ENCODE measurements at places on chromosomes 16 and 17.

- DNase-seq = no peak
Observed at GRCh38 chr16:5006348-5007193, 27.2 kb downstream of the NAGPA start.

DNA sequence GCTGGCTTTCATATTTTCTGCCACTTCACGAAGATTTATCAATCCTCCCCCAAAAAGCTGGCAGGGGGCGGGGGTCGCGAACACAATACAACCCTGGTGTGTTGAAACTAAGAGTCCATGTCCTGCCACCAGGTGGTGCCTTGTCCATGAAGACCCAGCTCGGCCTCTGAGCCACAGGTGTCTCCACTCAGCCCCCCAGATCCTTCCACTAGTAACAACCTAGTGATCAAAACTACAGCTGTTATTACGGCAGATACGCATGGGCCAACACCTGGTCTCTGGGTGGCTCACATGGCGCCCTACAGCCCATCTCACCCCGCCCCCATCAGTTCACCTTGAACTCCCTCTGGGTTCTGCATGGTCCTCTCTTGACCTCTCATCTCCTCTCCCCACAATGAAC, 27.7 kb downstream of the USP7 start:
- no peak for DNase-seq

DNA sequence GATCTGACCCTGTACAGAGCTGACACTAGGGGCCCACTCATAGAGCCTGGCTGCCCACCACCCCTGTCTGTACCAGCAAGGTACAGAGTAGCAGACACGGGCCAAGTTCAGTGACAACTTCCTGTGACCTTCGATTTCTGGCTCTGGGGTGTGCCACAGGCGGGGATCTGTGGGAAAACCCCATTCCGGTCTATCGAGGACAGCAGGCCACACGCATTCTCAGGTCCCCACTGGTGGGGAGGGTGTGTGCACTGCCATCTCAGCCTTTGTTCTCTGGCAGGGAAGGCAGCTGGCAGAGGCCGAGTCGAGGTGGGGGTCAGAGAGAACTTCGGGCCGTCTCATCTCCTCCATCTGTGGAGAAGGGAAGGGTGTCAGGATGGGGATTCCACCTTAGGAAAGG, 10.0 kb downstream of the NLE1 start:
- DNase-seq = no peak

- DNase-seq = no peak
Observed at GRCh38 chr16:75579281-75579834, 13.2 kb downstream of the GABARAPL2 start.

- DNase-seq = no peak
Observed at GRCh38 chr17:299546-299945, 53.1 kb downstream of the RPH3AL start.

DNA sequence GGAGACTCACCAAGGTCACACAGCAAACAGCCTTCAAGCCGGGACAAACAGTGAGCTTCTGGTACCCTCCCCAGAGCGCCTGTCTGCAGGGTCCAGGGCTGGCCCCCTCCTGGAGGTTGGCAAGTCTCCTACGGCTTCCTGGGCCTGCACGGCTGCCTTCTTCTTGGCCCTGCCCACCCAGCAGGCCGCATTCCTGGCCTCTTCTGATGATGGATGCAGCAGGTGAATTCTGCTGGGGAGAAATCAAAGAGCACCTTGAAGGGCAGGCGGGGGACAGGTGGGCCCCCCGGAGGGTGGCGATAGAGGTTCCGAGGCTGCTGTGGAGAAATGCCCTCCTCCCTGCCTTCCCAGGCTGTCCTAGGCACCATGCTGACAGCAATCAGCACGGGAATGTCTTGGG, 3.8 kb upstream of the NOS2 start:
- no peak for DNase-seq

DNA sequence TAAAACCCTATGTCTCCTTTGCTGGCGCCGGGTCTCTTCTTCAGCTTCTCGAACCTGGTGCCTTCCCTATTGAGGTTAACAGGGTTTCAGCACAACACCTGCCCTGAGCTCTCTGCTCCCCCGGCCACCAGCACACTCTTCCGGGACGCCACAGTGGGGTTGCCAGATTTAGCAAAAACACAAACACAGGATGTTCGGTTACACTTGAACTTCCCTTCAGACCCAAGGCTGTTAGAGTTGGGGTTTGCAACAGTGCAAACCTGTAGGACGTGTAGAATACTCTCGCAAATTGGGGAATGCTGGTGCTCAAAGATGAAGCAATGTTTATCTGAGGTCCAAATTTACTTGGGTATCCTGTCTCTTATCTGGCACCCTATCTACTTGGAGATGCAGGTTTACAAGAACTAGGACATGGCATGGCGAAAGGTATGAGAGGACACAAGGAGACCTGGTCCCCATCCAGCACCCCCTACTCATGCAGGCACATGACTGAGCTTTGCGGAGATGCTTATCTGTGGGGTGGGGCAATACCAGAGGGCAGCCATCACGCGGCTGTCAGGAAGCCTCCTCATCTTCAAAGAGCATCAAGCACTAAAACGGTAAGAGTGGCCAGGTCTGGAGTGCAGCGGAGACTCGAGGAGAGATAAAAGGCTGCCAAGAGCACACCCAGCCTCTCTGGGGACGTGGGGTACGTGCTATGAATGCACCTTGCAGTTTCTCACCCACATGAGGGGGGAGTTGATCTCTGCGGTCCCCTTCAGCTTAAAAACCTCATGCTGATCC, 52.8 kb downstream of the SDK2 start:
- DNase-seq = peak; percentile 65

- DNase-seq = no peak
Observed at GRCh38 chr17:45115871-45116270, 16.4 kb downstream of the PLCD3 start.

DNA sequence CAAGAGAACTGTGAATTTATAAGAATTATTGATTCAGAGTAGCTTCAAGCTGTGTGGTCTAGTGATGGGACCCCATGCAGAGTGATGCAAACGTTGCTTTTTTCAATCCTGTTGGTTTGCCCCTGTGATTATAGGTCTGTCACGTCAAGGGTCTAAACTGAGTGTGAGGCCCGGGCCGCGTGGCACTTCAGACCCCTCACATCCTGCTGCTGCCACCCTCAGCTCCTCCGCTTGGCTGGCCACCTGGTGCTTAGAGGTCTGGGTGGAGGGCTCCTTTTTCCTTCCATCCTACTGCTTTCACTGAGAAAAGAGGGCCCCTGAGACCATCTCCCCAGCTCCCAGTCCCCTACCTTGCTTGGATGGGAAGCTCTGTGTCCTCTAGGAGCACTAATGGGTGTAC, 12.0 kb downstream of the MYL4 start:
- no peak for DNase-seq

- DNase-seq = no peak
Observed at GRCh38 chr16:68362262-68362913, 51.6 kb downstream of the PRMT7 start.

DNA sequence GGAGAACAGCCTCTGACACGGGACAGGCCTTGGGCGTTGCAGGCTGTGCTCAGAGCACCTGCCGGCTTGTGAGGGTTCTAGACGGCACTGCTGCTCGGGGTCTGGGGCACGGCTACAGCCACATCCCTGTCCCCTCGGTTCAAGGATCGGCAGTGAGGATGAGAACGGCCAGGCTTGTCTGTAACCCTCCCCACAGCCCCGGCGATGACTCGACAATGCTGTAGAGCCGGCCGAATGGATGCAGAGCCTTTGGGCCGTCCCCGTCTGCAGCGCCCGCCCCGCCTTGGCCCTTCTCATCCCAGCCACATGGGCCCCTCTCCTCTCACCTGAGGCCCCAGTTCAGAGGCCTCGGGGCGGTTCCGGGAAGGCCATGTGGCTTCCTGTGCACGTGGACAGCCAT, 49.0 kb upstream of the METRNL start:
- DNase-seq = peak; percentile 43

DNA sequence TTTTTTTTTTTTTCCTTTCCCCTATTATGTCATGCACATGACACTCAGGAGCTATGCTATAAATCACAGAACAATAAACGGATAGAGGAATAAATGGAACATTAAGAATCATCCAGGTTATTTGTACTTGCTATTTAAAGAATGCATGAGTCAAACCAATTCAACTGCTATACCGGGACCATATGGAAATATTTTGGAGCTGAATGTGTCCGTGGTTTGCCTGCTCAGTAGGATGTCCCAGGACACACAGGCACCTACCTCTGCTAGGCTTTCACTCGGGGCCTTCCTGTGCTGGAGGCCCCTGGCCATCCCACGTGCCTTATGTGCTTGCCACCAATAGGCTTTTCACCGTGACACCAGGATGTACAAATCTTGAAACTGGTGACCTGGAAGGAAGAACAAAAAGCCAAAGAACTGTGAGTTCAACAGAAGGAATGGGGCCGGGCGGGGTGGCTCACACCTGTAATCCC, 15.3 kb upstream of the SEC14L1 start:
- no peak for DNase-seq

DNA sequence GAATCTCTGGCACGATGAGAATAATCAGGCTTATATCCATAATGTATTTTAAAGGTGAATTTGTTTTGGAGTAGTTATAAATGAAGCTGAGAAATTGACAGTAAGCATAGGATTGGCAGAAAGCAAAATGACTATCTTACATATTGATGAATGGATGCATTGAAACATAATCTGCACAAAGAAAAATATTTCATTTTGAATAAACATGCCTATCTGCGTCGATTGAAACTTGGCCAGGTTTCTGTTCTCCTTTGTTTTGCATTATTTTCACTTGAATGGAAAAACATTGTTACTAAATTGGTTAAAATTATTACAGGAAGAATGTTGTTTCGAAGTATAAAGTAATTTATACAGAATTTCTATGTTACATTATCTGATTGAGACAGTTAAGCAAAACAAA, 128.2 kb downstream of the USP22 start:
- DNase-seq = no peak

- DNase-seq = peak; percentile 95
Observed at GRCh38 chr17:41666708-41667279, 21.9 kb upstream of the EIF1 start.

GRCh38 chr16:15732416-15732815, 82.4 kb downstream of the NDE1 start:
- no peak for DNase-seq
